ENCODE measurements at places on chromosomes 5 and 9. TPM values are rescaled to one million over a fixed set of nuclear protein-coding genes. Genes with fewer than 3 reads are reported as not detected.

- DNase-seq, result no peak
Observed at GRCh38 chr5:89343666-89344065, 460.7 kb upstream of the MEF2C start.

The GFPT2 gene
- 13.9 TPM for polyA plus RNA-seq

The DND1 gene
- 0.14 TPM for polyA plus RNA-seq

The CCDC192 gene
- not detected for polyA plus RNA-seq

The NKD2 gene
- polyA plus RNA-seq, result not detected

The BTNL9 gene
- not detected for polyA plus RNA-seq

The UNC13B gene
- polyA plus RNA-seq, result 15.4 TPM

DNA sequence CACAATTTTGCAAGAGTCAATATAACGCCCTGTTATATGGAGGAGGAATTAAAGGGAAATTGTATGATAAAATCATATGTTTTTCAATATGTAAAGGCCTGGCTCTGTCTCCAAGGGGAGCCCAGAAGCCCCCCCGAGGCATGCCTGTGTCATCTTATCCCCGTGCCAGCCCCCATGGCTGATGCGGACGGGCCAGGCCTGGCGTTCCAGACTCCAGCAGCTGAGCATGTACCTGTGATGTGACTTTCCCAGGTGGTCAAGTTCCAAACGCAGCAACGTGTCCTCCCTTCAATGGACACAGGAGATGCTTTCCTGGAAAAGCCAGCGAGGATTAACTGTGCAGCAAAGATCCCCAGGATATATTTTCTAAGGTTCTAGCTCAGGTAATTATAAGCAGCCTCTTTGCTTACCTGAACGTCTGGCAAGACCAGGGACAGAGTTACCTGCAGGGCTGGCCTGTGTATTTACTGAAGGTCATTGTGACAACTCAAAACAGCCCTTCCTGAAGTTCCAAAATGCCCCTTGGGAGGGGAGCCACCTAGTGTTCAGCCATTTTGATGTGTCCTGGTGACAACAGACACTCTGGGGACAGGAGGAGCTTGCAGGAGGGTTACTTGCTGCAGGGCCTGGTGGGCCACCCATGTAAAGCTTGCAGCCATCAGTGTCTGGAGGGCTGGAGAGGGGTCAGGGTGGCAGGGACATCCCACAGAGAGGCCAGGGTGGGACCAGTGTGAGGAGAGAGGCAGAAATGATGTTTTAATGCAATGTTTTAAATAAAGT lies 53.3 kb upstream of the RNU6ATAC start:
- no peak for DNase-seq

The SPATA31A6 gene
- not detected for polyA plus RNA-seq

The SHOC1 gene
- 0.07 TPM for polyA plus RNA-seq

- no peak for DNase-seq
Observed at GRCh38 chr9:89359751-89360261, 41.5 kb downstream of the SECISBP2 start.

Data from AG04450 (cell line).